ENCODE measurements at places on chromosomes 12 and 14. TPM values are rescaled to one million over a fixed set of nuclear protein-coding genes. Genes with fewer than 3 reads are reported as not detected.

DNA sequence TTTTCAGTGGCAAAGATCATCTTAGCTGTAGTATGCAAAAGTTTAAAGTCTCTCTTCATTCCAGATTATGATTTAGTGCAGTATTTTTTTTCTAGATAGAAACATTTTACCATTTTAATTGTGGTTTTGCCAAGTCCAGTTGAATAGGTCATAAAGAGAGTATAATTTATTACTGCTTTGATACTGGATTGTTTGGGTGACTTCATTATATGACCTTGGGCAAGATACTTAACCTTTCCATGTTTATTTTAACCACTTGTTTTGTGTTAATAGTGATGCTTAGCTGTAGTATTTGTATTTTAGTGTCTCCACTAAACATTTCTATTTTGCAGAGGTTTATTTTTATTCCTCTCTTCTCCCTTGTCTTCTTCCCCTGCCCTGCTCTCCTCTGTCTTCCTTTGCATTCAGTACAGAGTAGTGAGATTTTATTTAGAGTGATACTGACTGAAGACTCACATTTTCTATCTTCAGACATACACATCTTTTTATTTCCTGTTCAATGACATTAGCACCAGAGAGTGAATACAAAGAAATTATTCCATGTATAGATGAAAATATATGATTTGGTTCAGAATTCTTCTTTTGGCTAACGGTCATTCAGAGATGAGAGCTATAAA, 215.2 kb downstream of the ERC1 start:
- no peak for DNase-seq
- H3K27me3 ChIP-seq = no peaks in the 10 kb centered on the region

DNA sequence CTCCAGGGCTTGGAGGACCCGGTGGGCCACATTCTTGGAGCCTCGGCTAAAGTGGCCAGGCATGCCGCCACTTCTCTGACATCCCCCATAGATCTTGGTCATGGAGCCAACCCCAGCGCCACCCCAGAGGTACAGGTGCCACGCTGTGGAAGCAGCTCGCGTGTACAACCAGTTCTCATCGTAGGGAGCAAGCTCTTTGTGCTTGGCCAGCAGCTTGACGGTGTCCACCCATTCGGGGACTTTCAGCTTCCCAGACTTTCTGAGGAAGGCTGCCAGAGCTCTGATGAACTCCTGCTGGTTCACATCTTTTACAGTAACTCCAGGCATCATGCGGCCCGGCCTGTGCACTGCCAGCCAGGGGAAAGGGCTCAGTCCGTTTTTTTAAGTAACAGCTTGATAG, 29.3 kb upstream of the EAPP start:
- no peaks in the 10 kb centered on the region for H3K4me1 ChIP-seq
- no peaks in the 10 kb centered on the region for H3K27me3 ChIP-seq
- H3K4me3 ChIP-seq = no peak overlapping the region
- H3K27ac ChIP-seq = no peak overlapping the region
- no peak for DNase-seq

GRCh38 chr12:52342781-52343490, 21.7 kb upstream of the KRT83 start:
- no peaks in the 10 kb centered on the region for H3K27me3 ChIP-seq
- DNase-seq = no peak
- H3K4me3 ChIP-seq = no peak overlapping the region
- H3K4me1 ChIP-seq = peaks cover 25% of the 10 kb centered on the region
- no peak overlapping the region for H3K27ac ChIP-seq

MYL2 gene
- total RNA-seq = not detected

DNA sequence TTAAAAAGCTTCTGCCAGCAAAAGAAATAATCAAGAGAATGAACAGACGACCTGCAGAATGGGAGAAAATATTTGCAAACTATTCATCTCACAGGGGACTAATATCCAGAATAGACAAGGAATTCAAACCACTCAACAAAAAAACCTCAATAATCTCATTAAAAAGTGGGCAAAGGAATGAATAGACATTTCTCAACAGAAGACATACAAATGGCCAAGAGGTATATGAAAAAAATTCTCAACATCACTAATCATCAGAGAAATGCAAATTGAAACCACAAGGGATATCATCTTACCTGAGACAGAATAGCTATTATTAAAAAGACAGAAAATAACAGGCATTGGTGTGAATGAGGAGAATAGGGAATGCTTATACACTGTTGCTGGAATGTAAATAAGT, 270.0 kb downstream of the DACT1 start:
- no peaks in the 10 kb centered on the region for H3K36me3 ChIP-seq
- H3K27me3 ChIP-seq = no peaks in the 10 kb centered on the region
- H3K4me1 ChIP-seq = peaks cover 3% of the 10 kb centered on the region
- H3K4me3 ChIP-seq = no peak overlapping the region
- DNase-seq = no peak

DNA sequence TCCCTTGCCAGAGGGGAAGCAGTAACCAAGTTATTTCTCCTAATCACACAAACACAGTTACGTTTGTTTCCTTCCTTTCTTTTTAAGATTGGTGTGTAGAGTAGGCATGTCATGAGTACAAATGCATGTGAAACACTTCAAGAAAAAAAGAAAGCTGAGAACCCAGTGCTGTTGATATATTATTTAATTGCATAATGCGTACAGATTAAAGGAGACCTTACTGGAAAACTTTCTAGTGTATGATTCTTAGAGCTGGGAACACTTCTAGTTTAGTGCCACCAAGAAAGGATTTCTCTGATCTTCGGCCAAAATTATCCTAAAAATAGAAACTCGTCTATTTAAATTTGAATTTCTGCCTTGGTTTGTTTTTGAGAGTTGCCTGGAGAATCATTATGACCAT, 365.5 kb downstream of the CCDC91 start:
- DNase-seq = no peak
- no peaks in the 10 kb centered on the region for H3K27me3 ChIP-seq
- no peaks in the 10 kb centered on the region for H3K36me3 ChIP-seq
- no peak overlapping the region for H3K4me3 ChIP-seq
- no peak overlapping the region for H3K27ac ChIP-seq

ASCL1 gene
- total RNA-seq = 1.7 TPM

GRCh38 chr14:24277606-24278321, 6.4 kb upstream of the RABGGTA start:
- H3K27ac ChIP-seq = no peak overlapping the region
- no peaks in the 10 kb centered on the region for H3K4me1 ChIP-seq
- H3K4me3 ChIP-seq = no peak overlapping the region

LALBA gene
- total RNA-seq = not detected

GRCh38 chr14:87043667-87044200, 949.2 kb downstream of the GALC start:
- no peak overlapping the region for H3K27ac ChIP-seq
- no peaks in the 10 kb centered on the region for H3K4me1 ChIP-seq
- no peaks in the 10 kb centered on the region for H3K36me3 ChIP-seq
- no peaks in the 10 kb centered on the region for H3K27me3 ChIP-seq
- no peak for DNase-seq

- peaks cover 6% of the 10 kb centered on the region for H3K4me1 ChIP-seq
- no peaks in the 10 kb centered on the region for H3K36me3 ChIP-seq
- no peaks in the 10 kb centered on the region for H3K27me3 ChIP-seq
- DNase-seq = peak; percentile 70
- H3K27ac ChIP-seq = peak overlapping the region; percentile 81
Observed at GRCh38 chr14:68619790-68620574, 172.9 kb downstream of the ZFP36L1 start.

TPH2 gene
- total RNA-seq = not detected

SOCS2 gene
- 26.2 TPM for total RNA-seq

- no peaks in the 10 kb centered on the region for H3K27me3 ChIP-seq
- no peak overlapping the region for H3K27ac ChIP-seq
- no peaks in the 10 kb centered on the region for H3K36me3 ChIP-seq
Observed at GRCh38 chr12:79725987-79726386, 35.2 kb upstream of the PAWR start.

DNA sequence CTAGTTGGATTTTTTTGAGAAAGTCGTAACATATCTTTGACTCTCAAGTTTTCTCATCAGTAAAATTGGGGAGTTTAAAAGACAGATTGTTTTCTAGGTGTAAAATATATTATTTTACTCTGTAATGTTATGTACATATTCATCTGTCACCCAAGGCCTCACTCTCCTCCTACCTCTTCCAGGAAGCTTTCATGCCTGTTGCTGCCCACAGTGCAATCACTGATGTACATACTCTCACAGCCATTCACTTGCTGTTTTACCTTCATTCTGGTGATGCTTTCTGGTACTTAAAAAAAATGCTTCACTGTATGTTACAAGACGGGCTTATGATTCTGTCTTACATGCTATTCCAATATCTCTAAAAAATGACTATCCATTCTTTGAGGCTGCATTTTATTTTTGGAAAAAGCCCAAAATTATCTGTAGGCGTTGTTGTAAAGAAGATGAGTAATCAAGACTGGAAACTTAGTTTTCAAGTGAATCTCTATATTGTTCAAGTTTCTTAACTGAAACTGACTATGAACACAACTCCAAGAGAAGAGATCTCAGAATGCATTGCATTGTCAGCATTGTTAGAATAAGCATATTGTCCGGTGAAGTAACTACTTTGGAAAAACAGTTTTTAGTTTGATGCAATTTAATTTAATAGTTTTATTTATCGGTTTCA, 82.5 kb downstream of the LMO3 start:
- no peaks in the 10 kb centered on the region for H3K27me3 ChIP-seq
- H3K4me3 ChIP-seq = no peak overlapping the region
- no peaks in the 10 kb centered on the region for H3K4me1 ChIP-seq
- no peaks in the 10 kb centered on the region for H3K36me3 ChIP-seq
- no peak for DNase-seq

GRCh38 chr14:57502586-57503254, 9.1 kb upstream of the CCDC198 start:
- no peaks in the 10 kb centered on the region for H3K4me1 ChIP-seq
- DNase-seq = peak; percentile 64
- no peaks in the 10 kb centered on the region for H3K36me3 ChIP-seq
- H3K27me3 ChIP-seq = no peaks in the 10 kb centered on the region
- no peak overlapping the region for H3K27ac ChIP-seq

- H3K4me3 ChIP-seq = no peak overlapping the region
- H3K27me3 ChIP-seq = no peaks in the 10 kb centered on the region
- no peaks in the 10 kb centered on the region for H3K4me1 ChIP-seq
- DNase-seq = no peak
- no peak overlapping the region for H3K27ac ChIP-seq
Observed at GRCh38 chr14:45990252-45990651, 661.3 kb downstream of the RPL10L start.

SLCO1A2 gene
- total RNA-seq = 3.9 TPM

- H3K27ac ChIP-seq = no peak overlapping the region
- DNase-seq = no peak
- no peaks in the 10 kb centered on the region for H3K4me1 ChIP-seq
Observed at GRCh38 chr12:71810921-71811320, 28.6 kb upstream of the TBC1D15 start.

DNA sequence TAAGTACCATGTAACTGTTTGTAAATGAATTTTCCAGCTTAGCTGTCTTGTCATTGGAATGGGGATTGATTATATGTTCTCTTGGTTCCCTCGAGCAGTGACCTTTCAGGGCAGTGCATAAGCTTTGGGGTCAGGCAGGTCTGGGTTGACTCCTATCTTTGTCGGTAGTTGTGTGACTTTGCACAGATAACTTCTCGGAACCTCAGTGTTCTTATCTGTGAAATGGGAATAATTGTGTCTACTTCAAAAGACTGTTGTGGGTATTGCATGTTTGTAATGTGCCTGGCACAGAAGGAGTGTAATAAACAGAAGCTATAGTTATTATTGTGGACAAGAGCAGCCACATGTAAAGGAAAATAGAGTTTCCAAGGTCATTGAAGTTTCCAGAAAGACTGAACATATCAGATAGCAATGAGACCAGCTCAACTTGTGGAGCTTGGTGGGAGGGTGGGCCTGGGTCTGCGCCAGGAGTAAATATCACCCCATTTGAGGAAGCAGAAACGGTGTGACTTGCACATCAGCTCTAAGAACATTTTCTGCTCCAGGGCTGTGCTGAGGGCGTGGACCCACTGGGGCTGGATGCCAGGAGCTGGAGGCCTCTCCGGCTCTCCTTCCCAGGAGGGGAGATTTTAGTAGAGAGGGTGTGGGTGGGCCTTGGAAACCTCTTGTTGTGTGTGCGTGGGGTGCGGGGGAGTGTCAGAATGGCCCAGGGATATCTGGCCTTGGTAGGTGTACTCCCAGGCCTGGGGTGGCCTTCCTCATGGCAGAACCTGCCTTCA, 19.7 kb downstream of the FOS start:
- H3K4me3 ChIP-seq = no peak overlapping the region
- H3K4me1 ChIP-seq = peaks cover 23% of the 10 kb centered on the region
- H3K36me3 ChIP-seq = no peaks in the 10 kb centered on the region
- peak overlapping the region; percentile 84 for H3K27ac ChIP-seq

DNA sequence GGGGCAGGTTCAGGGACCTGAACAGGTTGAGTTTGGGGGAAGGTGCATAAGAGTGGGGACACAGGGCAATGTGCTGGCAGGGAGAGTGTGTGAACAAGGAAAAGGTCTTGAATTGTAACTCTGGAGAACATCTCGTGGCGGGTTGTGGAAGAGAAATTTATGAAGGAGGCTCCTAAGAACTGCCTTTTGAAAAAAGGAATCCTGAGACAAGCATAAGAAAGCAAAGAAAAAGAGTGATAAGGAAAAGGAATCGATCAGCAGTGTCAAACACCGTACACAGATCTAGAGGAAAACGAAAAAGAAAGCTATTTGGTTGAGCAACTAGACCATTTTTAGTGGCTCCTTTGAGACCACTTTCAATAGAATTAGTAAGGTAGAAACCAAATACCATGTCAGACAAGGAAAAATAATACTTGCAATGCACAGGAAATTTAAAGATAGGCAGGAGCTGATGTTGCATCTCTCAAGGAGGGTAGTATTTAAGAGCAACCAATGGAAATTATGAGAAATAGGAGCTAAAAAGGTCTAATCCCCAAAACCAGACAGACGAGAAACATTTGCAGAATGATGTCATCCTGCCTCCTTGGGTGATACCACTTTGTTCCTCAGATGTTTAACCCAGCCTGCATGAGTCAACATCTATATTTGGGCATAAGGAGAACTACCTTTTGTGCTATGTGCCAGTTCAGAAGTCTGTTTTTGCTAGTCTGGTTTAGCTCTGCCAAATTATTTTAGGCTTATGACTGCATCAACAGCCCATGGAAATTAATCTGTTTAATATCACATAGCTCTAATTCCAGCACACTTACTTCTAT, 64.5 kb upstream of the STK38L start:
- H3K4me1 ChIP-seq = peaks cover 12% of the 10 kb centered on the region
- peak; percentile 74 for DNase-seq

HECTD4 gene
- total RNA-seq = 27.1 TPM

TSPAN19 gene
- not detected for total RNA-seq

GRCh38 chr12:114328292-114328691, 77.7 kb downstream of the TBX5 start:
- no peaks in the 10 kb centered on the region for H3K27me3 ChIP-seq
- DNase-seq = no peak
- no peaks in the 10 kb centered on the region for H3K4me1 ChIP-seq
- H3K27ac ChIP-seq = no peak overlapping the region
- no peaks in the 10 kb centered on the region for H3K36me3 ChIP-seq
